ENCODE measurements at places on chromosomes 16 and 17.

DNA sequence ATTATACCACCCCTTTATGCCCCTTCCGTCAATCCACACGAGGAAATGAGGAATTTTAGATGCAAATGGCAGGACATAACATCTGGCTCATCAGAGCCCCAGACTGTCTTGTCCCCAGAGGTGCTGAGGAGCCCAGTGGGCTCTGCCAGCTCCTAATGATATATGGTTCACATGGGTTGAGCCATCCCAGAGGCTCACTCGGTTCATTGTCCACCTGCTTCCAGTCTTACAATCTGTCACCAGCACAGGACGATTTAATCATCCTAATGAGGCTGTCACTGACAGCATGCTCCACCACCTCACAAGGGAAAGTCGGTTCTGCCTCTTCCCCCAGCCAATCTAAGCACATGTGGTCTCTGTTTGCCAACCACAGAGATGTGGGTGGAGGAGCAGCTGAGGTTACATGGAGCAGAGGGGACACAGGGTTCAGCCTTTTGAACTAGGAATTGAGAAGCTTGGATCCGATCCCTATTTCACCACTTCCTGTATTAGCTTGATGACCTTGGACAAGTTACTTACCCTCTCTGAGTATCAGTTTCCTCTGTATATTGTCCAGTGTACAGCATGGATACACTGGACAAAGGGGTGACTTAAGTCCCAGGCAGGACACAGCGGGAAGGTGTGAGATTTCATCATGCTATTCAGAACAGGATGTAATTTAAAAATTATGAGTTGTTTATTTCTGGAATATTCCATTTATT, 27.0 kb upstream of the DHX8 start:
- peak; percentile 85 for DNase-seq

GRCh38 chr16:25729188-25729915, 37.6 kb downstream of the HS3ST4 start:
- no peak for DNase-seq

GRCh38 chr16:89573826-89574680, 1.5 kb upstream of the CPNE7 start:
- no peak for DNase-seq

GRCh38 chr17:55302407-55302787, 37.6 kb downstream of the HLF start:
- DNase-seq, result no peak

- peak; percentile 40 for DNase-seq
Measured at GRCh38 chr17:14833201-14833785, 431.8 kb downstream of the PMP22 start.

DNA sequence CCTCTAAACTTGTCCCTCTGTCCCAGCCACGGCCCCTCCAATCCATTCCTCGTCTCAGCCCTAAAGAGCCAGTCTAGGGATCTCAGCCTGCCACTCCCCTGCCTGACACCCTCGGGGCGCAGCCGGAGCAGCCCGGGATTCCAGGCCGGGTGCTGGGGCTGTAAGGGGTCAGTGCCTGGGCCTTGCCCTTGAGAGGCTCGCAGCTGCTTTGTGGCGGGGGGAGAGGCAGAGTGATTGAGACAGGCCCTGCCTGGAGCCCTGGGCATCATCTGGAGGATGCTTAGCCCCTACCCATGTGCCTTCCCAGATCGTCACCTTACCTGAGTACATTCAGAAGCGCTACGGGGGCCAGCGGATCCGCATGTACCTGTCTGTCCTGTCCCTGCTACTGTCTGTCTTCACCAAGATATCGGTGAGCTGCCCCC, 8.3 kb downstream of the SLC5A10 start:
- no peak for DNase-seq

DNA sequence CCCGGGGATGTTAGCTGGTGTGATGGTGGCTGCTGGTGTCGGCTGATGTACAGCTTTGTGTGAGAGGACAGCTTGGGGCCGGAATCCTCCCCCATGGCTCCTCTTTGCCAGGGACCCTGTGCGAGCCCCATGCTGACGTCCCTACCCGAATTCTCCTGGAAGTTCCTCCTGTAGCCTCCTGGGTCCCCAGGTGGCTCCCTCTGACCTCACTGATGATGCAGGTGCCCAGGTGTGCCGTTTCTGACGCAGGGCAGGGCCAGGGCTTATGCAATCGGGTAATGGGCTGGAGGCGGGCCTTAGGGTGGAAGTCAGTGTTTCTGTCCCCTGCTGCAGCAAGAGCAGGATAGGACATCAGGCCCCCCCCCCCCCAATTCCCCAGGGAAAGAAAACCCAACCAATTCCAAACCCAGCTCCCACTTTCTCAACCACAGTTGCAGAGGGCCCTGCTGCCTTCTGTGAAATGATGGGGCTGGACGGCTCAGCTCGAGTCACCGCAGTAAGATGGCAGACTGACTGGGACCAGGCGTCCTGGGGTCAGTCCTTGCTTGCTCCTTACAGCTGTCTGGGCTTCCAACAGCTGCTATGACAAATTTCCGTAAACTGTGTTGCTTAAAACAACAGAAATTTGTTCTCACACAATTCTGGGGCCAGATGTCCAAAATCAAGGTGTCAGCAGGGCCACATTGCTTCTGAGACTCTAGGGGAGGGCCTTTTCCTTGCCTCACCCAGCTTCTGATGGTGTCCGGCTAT, 139.0 kb upstream of the PLCG2 start:
- no peak for DNase-seq

DNA sequence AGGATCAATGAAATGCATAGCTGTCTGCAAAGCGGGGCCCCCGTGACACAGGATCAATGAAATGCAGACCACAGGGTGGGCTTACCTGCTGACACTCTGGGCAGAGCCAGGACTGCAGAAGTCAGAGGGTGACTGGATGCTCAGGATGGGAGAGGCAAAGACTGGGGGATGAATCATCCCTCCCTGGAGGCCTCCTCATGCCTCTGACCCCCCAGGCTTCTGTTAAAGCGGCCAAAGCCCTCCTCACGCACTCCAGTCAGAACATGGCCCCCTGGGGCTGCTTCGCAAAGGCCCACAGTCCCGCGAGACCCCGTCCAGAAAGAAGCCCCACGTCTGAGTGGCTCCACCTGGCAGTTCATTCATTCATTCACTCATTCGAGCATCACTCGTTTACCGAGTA, 38.4 kb upstream of the FOXF1 start:
- no peak for DNase-seq

All from suppressor macrophage treated with lipopolysaccharide for 4 hours (primary cell).